ENCODE measurements at places on chromosomes 16 and 17.

DNA sequence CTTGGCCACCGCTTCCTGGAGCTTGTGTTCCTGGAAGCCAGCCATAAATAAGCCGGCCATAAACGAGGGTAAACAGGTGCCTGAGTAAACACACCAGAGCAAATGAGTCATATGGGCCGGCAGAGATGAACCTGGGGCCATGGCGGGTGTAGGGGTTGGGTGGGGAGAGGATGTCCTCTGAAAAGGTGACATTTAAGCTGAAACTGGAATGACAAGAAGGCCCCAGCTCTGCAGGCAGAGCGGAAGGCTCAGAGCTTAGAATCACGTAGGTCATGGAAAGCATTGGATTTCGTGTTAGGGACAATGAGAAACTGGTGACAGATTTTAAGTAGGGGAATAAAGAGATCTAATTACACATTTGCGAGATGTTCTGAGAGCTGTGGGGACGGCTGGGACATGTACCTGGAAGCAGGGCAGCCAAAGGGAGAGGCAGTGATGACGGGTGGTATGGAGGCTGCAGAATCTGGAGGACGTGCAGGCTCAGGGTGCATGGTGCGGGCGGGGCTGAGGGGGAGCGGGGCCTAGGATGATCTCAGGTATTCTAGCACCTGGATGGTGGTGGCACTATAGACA, 8.1 kb upstream of the DNASE1 start:
- DNase-seq: no peak

- no peak for DNase-seq
These were observed 742 bp upstream of the SLC16A13 start for GRCh38 chr17:7034955-7035590.

GRCh38 chr17:30347488-30347887, 13.6 kb upstream of the TMIGD1 start:
- DNase-seq: no peak

DNA sequence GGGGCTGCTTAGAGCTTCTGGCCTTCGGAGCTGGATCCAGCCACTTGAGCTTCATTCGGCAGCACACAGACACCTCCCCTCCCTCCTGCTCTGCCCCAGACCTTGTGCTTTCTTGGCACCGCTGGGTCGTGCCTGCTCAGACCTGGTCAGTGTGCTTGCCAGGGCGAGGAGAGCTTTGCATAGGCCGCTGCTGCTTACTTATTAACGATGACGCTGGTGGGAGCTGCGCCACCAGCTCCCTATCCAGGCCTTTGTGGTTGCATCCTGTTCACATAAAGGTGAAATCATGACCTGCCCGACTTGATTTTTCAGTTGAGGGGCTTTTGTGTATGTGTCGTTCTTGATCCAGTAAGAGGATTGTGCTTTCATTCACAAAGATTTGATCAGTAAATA, 101.1 kb downstream of the MSI2 start:
- peak; percentile 87 for DNase-seq

- DNase-seq: no peak
These were observed 19.4 kb upstream of the SLC38A10 start for GRCh38 chr17:81314398-81315081.
